GM23338 (cell line): ENCODE measurements at places on chromosomes 6 and 20.

DNA sequence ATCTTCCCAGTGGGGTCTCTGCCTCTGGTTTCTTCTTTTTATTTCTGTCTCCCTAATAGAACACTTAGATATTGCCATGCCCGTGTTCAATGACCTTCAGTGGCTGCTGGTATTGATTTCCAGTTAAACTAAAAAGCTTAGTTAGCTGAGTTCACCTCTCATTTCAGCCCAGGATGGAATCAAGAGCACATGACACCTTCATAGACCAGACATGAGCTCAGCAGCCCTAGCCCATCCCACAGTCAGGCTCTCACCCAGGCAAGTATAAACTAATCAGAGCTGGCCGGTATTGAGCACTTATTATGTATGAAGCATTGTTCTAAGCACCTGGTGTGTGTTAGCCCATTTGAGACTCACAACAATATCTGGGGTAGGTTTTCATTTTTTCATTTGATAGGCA, 33.7 kb upstream of the PLEKHG1 start:
- no peak for DNase-seq

GRCh38 chr20:53890443-53891305, 179.7 kb downstream of the BCAS1 start:
- no peak for DNase-seq

DNA sequence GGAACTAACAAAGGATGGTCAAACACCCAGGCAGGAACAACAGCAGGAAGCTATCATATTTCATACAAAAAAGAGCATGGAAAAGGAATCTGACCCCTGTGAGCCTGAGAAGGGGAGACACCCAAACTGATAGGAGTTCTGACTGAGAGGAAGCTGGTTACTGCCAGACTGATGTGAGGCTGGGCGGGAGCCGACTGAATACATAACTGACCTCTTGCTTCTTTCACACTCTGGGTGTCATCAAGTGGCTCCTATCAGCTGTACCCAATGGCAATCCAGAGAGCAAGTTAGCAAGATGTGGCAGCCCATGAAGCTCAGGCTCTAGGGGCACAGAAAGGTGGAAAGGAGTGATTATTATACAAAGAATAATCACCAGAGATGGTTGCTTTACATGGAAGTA, 795.1 kb upstream of the HS3ST5 start:
- DNase-seq = peak; percentile 2

- no peak for DNase-seq
Measured at GRCh38 chr6:128244751-128245405, 275.5 kb downstream of the PTPRK start.

- DNase-seq = no peak
Measured at GRCh38 chr20:56570832-56571231, 37.8 kb downstream of the FAM209B start.

- no peak for DNase-seq
Measured at GRCh38 chr6:18414116-18414515, 27.0 kb downstream of the RNF144B start.

- no peak for DNase-seq
Measured at GRCh38 chr20:41655962-41656618, 37.9 kb upstream of the CHD6 start.

DNA sequence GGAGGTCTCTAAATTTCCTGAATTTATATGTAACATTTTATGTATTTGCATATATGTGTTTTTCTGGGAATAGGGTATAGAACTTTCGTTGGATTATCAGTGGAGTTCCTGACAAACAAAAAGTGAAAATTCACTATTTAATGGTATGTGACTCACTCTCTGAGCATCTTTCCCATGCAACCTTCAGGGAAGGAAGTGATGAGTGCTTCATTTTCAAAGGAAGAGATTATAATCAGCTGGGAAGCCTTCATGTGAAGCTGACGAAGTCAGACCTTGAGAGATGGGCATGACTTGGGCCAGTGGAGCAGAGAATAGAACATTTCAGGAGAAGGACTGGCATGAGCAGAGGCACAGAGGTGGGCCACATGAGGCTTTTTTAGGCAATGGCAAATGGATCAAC, 72.7 kb downstream of the FAXC start:
- no peak for DNase-seq

- DNase-seq = no peak
Measured at GRCh38 chr20:62088258-62089127, 22.8 kb upstream of the TAF4 start.

DNA sequence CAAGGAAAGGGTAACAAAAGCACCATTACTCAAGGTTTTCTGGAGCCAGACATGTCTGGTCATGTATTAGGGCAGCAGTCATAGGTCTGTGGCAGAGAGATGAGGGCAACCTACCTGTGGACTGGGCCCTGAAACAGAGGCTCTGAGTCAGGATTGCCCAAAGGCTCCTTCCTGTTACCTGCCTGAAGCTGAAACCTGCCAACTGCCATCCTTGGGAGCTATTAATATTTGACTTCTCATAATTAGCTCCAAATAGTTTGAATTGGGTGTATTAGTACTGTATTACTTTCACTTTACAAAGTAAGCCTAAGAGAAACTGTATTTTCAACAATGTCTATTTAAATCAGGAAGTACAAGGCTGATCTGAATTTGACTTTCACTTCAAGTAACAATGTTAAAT, 72.0 kb upstream of the TBX18 start:
- no peak for DNase-seq

- no peak for DNase-seq
Measured at GRCh38 chr6:75267461-75267860, 17.1 kb downstream of the TMEM30A start.

DNA sequence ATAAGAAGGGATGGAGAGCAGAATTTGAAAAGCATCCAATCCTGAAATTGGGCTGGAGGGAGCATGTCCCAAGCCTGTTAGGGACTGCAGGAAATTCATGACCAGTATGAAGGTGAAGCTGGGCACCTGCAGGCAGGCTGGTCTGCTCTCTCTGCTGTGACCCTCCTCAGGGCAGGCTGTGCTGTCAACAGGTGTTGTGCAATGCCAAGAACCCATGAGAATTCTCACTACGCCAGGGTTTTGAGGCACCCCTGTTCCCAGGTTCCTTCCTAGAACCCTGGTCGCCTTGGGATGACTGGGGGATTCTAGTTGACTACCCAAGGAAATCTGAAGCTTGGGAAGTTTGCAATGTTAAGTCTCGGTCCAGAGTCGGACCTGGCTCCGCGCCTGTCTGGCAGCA, 13.3 kb upstream of the MAS1L start:
- no peak for DNase-seq

DNA sequence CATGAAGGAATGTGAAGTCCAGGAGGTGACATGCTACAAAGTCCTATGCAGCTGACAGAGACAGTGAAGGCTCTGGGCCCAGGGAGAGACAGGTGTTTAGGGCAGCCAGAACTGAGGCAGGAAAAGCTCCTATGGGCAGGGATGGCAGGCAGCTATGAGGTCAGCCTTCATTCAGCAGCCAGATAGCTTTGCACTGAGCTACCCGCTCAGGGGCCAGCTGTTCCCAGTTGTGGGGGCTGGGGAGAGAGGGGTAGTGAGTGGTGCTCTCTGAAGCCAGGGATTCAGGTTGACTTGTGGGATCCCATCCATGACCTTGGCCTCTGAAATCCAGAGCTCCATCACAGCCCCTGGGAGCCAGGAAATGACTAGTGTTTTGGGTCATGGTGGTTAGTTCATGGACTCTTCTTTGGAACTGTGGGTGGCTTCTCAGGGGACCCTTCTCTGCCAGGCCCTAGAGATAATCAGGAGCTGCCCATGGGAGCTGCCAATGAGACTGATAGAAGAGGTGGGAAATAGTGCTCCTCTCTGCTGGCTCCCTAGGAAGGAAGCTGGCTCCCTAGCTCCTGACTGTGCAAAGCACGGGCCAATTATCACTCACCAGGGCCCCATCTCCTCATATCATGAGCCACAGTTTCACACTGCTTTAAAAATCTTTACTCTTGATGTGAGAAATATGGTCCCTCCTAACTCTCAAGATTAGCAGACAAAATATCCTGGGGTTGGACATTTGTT, 127.7 kb downstream of the VEGFA start:
- DNase-seq = no peak

- DNase-seq = no peak
Measured at GRCh38 chr6:110418594-110418993, 3.2 kb upstream of the DDO start.

DNA sequence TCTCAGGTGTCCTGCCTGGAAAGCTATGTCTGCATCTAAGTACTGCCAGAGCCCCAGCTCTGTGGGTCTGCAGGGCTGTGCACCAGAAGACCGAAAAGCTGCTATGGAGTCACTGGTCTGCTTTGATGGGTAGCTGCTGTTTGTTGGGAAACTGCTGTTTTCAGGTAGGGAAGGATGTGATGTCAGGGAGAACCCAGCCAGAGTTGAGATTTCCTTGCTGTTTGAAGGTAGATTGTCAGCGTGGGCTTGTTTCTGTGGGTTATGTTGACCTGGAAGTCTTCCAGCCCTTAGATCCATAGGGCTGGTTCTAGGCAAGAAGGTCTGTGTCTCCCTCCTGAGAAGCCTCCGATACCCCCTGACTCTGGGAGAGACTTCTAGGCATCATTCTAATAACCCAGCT, 12.2 kb upstream of the SHLD1 start:
- no peak for DNase-seq

GRCh38 chr20:46970937-46971630, 76.4 kb downstream of the EYA2 start:
- peak; percentile 98 for DNase-seq

DNA sequence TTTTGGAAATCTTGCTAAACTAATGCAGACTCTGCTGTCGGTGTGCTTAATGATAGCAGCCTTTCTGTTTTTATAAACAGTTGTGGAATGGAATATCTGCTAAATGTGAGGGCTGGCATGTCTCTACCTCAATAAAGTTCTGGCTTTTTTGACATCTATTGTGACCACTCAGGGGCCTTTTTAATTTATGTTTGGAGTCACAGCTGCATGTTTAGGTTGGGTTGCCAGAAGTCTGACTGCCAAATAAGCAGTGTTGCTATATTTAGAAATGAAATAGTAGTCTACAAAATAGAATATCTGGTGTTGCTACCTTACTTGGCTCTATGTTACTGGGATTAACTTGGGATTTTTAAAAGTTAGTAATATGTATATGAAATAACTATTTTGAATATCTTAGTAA, 125.1 kb upstream of the LOC128125822 start:
- no peak for DNase-seq

DNA sequence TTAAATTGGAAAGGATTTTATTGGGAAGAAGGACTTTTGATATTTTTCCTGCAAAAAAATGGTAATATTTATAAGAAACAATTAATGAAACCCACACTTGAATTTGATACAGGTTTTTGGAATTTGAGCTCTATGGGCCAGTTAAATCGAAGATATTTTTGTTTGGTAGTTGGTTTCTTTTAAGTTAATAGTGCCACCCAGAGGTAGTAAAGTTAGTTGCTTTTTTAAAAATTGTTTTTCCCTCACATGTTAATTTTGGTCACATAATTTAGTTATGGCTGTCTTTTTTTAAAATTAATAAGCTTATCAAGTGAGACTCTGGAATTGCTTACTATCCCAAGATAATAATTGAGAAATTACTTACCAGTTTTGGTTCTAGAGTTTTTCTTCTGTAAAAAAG, 7.1 kb downstream of the PRIM2 start:
- peak; percentile 29 for DNase-seq

DNA sequence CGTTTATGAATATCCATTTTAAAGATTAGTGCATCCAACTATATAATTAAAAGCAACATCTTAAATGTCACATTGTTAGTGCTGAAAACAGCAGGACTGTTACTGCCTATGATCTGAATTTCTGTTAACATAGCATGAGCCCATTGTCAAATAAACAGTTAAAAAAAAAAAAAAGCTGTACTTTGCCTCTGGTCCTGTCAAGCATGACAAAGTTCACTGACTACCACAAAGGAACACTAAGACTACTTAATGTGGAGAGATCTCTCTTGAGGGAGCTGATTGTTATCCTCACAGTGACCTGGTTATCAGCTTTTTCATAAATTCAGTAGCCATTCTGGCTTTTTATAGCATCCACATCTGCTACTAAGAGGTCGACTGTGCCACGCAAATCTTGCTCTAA, 228.1 kb downstream of the TMEM200A start:
- DNase-seq = no peak

DNA sequence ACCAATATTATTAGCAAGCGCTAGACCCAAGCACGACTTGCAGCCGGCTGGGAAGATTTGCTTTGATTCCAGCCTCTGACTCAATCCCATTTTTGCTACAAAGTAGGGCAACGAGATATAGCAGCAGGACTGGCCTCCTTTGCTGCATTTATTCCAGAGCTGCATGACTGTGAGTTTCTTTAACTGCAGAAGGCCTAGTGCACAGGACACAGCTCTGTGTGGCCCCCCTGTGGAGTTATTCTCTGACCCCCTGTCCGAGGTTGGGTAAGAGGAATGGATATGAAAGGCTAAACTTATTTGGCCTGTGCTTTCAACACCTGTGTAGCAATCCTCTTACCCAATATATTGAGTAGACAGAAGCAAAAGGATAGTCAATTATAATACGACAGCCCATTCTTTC, 133.3 kb upstream of the SPTLC3 start:
- peak; percentile 17 for DNase-seq

- DNase-seq = no peak
Measured at GRCh38 chr6:168507730-168508129, 66.7 kb downstream of the SMOC2 start.

GRCh38 chr6:13667655-13668054, 44.0 kb downstream of the RANBP9 start:
- DNase-seq = no peak

DNA sequence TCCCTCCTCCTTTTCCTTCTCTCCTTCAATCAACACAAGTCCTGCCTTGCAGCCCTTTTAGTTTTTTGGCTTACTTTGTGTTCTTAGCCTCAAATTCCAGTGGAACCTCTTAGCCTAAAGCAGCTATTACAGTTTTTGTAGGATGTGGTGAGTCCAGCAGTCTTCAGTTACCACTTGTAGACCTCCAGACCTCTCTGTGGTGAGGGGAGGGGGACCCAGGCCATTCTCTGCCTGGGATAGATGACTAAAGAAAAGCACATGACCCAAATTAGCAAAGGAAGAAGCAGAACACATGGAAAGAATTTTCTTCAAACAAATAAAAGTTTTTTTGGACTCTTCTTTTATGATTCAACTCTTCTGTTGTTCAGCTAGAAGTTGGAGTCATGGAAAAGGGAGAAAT, 246.5 kb downstream of the HAO1 start:
- no peak for DNase-seq

GRCh38 chr20:34065260-34065659, 46.8 kb downstream of the EIF2S2 start:
- no peak for DNase-seq

DNA sequence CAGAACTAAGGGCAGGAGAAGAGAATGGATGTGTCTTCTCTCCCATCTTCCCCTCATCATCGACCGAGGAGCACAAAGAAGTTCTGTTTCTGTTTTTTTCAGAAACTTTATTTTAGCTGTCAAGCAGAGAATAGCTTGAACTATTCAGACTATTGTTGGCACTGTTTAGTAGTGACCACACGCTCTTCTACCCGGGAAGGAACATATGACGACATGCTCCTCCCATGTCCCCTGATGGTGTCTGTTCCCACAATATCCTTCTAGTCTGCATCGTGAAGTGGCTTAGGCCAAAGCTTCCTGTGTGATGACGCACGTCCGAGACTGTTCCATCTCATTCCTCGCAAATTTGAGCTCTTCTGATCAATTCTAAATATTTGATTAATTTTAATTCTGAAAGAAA, 27.2 kb upstream of the KIF25 start:
- no peak for DNase-seq
